ENCODE measurements at places on chromosomes 16 and 17.

GRCh38 chr16:59684911-59685310 is 950.8 kb upstream of the GOT2 start:
- DNase-seq = no peak

- no peak for DNase-seq
Observed at GRCh38 chr17:60640503-60640902, 37.1 kb upstream of the BCAS3 start.

DNA sequence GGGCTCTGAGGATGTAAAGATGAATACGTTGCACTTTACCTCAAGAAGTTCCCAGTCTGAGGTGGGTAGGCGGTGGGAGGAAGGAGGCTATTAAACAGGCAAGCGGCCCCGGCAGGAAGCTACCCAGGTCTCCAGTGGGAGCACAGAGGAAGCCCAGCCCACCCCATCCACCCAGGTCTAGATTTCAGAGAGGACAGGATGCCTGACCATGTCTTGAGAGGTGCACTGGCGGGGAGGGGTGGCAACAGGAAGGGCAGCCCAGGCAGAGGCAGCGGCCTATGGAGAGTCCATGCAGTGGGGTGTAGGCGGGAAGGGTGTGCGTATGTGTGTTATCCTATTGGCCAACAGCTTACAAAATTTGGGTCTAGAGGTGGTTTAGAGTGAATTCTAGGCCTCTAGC is 13.9 kb downstream of the SARM1 start:
- peak; percentile 28 for DNase-seq

DNA sequence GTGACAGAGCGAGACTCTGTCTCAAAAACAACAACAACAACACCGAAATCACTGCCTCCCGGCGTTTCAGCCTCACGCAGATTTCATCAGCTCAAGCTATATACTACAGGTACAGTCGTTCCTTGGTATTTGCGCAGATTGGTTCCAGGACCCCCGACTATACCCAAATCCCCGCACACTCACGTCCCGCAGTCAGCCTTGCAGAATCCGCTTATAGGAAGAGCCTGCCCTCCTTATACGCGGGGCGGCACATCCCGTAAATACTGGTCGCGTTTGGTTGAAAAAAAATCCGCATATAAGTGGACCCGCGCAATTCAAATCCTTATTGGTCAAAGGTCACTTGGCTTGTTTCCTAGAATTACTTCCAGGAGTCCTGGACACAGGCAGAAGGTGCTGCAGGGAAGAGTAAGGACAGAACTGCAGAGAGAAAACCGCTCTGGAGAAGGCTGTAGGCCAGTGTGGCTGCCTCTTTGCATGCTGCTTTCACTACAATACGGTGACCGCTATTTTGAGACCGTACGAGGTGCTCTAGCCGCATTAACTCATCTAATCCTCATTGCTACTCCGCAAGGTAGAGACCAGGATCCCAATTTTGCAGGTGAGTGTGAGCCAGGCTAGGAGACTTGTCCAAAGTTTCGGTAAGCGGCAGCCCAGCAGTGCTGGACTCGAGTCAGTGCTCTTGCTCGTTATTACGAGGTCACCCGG is 718 bp downstream of the NDUFAB1 start:
- no peak for DNase-seq

DNA sequence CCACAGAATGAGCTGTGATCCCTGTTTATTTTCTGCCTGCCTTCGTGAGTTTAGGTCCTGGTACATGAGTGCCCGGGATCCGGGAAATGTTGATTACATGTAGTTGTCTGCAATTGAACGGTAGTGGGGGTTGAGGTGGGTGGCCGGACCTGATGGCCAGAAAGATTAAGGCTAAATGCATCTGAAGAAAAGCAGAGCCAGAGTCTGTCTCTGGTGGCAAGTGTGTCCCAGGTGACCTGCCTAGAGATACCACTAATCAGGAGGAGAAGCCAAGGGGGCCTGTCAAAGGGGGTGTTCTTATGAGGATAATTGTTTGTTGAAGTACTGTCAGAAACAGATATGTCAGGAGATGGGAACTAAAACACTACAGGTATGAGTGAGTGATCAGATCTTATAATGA is 154.0 kb upstream of the ASIC2 start:
- DNase-seq = no peak

DNA sequence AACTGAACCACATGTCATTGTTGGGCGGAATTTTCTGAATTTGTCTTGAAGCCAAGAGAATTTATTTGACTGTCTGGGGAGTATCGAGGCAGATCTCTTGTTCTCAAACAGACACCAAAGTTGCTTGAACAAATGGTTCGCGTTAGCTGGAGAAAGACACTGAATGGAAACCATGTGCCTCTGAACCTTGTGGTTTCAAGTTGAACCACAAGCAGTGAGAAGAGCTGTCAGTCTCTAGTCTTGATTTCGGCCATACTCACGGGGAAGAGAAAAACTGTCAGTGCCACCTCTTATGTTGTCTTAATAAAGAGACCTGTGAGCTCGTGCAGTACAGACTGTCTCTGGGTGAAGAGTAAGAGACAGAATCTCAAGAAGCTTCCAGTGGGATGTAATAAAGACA is 886.5 kb upstream of the SOX9 start:
- no peak for DNase-seq

DNA sequence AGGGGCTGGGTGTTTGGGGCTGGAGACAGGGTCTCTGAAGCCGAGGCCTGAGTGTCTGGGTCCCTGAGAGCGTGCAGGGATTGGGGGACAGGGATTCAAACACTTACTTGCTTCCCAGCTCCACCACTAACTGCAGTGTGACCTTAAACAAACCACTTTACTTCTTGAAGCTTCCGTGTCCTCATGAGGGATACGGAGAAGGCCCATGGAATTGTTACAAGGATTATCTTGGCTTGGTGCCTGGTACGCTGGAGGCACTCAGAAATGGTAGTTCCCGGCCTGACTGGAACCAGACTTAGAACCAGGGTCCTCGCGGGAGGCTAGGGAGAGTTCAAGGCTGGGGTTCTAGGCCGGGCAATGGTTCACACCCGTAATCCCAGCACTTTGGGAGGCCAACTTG is 2.9 kb upstream of the CXCL16 start:
- no peak for DNase-seq

DNA sequence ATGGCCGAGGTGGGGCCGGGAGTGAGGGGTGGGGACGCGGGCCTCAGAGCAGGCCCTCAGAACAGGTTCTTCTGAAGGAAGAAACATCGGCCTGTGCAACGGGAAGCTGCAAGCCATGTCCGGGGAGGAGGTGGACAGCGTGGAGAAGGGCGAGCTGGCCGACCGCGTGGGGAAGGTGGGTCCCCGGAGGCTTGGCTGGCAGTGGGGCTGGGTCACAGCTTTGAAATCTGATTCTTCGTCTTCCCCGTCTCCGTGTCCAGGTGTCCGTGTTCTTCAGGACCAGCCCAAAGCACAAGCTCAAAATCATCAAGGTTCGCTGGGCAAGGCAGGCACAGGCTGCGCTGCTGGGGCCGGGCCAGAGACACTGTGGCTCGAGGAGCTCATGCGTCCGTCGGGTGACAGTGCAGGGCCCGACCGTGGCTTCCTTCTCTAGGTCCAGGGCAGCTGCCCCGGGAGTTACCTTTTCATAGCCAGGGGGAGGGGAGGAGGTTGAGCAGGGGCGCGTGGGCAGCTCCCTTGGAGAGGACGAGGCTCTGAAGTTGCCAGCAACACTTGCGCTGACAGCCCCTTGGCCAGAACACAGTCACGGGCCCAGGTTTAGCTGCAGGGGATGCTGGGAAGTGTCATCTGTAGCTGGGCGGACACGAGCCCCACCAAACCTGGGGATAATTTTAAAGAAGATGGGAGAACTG is 51.3 kb downstream of the MEAK7 start:
- DNase-seq = no peak

DNA sequence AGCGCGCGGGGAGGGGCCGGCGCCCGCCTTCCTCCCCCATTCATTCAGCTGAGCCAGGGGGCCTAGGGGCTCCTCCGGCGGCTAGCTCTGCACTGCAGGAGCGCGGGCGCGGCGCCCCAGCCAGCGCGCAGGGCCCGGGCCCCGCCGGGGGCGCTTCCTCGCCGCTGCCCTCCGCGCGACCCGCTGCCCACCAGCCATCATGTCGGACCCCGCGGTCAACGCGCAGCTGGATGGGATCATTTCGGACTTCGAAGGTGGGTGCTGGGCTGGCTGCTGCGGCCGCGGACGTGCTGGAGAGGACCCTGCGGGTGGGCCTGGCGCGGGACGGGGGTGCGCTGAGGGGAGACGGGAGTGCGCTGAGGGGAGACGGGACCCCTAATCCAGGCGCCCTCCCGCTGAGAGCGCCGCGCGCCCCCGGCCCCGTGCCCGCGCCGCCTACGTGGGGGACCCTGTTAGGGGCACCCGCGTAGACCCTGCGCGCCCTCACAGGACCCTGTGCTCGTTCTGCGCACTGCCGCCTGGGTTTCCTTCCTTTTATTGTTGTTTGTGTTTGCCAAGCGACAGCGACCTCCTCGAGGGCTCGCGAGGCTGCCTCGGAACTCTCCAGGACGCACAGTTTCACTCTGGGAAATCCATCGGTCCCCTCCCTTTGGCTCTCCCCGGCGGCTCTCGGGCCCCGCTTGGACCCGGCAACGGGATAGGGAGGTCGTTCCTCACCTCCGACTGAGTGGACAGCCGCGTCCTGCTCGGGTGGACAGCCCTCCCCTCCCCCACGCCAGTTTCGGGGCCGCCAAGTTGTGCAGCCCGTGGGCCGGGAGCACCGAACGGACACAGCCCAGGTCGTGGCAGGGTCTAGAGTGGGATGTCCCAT is 232.8 kb downstream of the SEC14L1 start:
- peak; percentile 45 for DNase-seq

GRCh38 chr17:72004011-72004427 is 116.8 kb upstream of the SOX9 start:
- no peak for DNase-seq

DNA sequence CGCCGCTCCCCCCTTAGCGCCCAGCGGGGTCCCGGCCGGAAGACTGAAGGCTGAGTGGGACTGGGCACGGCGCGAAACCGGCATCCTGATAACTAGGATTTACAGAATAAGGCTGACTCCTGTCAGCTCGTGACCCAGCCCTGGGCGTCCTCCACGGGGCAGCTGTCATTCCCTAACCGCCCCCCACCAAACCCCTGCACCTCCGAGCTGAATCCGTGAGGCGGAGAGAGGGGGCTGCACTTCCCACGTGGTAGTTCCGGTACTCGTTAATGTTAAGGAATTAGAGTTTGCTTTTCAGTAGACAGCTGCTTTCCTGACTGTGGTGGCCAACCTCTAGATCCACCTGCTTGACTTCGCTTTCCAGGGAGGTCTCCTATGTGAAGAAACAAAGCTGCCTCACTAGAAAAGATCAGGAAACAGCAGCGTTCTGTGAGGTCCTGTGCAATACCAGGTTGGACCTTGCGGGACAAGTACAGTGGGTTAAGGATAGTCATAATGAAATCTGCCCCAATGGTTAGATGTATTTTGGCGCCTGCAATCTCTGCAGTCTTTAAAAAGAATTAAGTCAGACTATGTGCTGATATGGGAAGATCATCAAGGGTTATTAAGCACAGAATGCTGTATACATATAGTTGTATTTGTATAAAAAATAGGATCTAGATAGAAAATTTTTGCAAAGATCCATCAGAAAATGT is 1.1 kb upstream of the WBP2 start:
- DNase-seq = no peak

DNA sequence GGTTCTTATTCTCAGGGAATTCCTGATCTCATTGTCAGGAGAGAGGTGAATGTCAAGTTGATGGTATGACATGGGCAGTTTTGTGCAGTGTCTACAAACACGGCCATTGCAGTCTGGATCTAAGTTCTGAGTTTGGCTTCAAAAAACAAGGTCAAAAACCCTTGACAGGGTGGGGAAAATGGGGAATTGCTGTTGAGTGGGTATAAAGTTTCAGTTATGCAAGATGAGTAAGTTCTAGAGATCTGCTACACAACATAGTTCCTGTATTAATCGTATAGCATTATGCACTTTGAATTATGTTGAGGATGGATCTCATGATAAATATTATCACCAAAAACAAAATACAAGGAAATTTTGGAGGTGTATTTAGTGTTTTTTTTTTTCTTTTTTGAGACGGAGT is 36.6 kb upstream of the CARMIL2 start:
- DNase-seq = no peak
